ENCODE measurements at places on chromosomes 6 and 20.

DNA sequence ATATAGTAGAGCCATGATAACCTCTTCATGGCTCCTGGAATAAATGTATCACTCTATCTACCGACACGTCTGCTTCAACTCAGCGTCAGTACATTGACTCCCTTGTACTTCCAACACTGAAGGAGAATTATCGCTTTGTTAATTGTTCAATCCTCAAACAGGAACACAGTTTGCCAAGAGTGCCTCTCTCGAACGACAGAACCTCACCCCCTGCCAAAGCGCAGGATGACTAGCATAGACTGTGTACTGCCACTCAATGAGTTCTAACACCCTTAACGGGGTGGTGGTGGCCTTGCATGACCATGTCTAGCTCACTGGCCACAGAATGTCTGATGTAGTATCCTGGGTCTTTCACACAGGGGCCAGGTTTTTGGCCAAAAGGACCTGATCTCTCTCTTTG lies 81.4 kb upstream of the HEY2 start:
- no peak for DNase-seq

- no peak for DNase-seq
Observed at GRCh38 chr6:16043171-16044135, 85.4 kb upstream of the MYLIP start.

- DNase-seq: no peak
Observed at GRCh38 chr20:54344832-54345231, 130.6 kb upstream of the DOK5 start.

DNA sequence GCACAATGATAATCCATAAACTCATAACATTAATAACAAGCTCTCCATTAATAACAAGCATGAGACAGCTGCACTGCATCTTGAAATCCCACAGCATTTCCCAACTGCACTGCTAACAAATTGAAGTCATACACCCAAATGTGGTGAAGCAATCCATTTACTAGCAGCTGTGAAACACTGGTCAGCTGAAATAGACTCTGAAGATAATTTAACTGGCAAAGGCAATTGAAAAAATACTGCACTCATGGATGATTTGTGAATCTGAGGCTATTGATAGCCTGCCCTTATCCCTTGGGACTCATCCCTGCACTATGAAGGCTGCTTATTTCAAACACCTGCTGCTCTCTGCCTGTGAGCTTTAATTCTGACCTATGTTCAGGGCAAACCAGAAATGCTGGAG lies 49.1 kb upstream of the PLCB1 start:
- DNase-seq: no peak

- no peak for DNase-seq
Observed at GRCh38 chr6:16676376-16676775, 84.9 kb downstream of the ATXN1 start.

- DNase-seq: no peak
Observed at GRCh38 chr6:41729624-41730023, 5.8 kb downstream of the TFEB start.

DNA sequence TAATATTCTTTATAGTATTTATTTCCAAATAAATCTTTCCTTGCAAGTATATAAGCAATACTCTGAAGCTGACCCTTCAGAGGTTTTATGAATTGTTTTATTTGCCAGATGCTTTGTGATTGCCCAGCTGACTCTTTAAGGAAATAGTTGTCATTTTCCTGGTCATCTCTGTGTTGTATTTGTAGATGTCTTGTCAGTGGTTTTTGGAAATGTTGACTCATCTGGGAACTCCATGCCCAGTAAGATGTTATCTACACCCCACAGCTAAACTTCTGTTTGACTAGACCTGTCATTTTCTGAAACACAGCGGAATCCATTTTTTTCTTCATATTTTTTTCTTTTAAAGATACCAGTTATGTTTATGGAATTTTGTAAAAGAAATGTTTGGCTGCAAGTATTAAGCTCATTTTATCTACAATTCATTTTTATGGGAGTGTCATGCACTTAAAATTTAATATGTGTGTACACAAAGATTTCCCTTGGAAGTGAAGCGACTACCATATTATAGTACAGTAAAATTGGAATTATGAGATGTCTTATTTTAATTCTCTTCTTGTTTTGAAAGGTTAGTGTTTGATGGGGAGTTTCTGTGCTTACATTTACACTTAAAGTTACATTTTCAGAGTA lies 491.0 kb downstream of the NKAIN2 start:
- DNase-seq: no peak

DNA sequence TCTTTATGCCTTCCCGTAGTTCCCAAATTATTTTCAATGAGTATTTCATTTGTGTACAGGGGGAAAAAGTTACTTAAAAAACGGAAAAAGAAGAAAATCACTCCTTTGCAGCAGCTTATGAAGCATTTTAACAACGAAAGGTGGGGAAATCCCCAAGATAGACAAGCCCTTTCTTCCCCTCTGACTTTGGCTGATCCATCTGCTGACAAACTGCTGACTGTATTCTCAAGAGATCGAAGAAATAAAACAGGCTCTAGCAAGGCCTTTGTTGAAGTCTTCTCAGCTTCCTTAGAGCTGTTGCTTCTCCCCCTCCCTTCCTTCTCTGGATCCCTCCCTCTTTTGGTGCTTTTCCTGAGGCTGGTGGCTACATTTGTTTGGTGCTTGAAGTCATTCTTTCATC lies 325.2 kb downstream of the NRN1 start:
- no peak for DNase-seq

DNA sequence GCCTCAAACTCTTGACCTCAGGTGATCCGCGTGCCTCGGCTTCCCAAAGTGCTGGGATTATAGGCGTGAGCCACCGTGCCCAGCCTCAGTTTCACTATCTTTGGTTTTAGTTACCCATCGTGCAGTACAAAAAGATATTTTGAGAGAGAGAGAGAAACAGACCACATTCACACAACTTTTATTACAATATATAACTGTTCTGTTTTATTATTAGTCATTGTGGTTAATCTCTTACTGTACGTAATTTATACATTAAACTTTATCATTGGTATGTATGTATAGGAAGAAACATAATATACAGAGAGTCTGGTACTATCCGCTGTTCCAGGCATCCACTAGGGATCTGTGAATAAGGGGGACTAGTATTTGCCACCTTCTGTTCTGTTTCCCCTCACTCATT lies 29.4 kb upstream of the TAF8 start:
- no peak for DNase-seq

DNA sequence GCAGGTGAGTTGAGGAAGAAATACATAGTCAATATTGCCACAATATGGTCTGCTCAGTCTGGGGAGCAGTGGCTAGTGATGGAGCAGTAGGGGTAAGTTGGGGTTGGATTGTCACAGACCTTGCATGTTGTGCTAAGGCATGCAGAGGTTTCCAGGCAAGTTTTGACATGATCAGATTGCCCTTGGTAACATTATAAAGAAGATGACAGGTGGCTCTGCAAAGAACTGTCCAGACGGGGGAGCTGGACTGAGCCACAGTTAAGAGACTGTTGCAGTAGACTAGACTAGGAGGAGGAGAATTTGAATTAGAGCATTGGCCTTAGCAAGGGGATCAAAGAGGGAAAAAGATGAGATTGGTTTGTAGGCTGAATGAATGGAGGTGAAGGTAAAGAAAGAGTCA lies 23.4 kb downstream of the ATRN start:
- no peak for DNase-seq

All from H54 (cell line).